Left ventricle myocardium inferior (tissue), 1 donor: ENCODE measurements at places on chromosomes 12 and 14. TPM values are rescaled to one million over a fixed set of nuclear protein-coding genes. Genes with fewer than 3 reads are reported as not detected.

GRCh38 chr12:57027011-57027804 is 10.9 kb upstream of the TAC3 start:
- H3K27ac ChIP-seq = no peak overlapping the region
- peaks cover 69% of the 10 kb centered on the region for H3K27me3 ChIP-seq
- H3K4me3 ChIP-seq = no peak overlapping the region
- DNase-seq = no peak
- H3K4me1 ChIP-seq = no peaks in the 10 kb centered on the region

- H3K4me3 ChIP-seq = no peak overlapping the region
- DNase-seq = no peak
- peaks cover 37% of the 10 kb centered on the region for H3K4me1 ChIP-seq
Measured at GRCh38 chr12:119664642-119665041, 3.3 kb upstream of the PRKAB1 start.

DNA sequence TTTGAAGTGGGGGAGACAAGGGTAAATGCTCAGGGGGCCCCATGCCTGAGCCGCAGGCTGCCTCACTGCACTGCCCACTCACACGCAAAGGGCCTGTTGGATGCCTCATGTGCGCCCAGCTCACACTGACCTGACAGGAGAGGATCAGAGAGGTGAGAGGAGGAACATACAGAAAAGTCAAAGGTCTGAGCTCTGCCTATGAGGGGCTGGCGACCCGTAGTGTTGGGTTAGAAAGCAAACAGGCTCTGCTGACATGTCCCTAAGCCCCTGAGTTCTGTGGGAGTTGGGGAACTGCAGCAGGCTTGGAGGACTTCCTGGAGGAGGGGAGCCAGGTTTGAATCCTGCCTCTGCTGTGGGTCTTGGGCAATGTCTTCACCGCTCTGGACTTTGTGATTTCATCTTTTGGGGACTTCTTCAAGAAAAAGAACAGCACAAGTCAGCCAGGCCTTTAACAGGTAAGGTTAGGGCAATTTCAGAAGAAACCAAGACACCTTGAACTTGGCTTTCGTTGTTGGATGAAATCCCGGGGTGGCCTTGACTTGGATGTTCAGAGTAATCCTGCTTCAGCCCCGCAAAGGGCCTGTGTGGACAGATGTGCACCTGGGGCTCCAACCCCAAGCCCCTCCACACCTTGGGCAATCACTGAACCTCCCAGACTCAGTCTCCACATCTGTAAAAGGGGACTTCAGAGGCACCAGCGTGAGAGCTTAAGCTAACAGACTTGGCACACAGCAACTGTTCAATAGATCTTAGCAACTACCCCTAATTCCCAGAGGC is 116.8 kb downstream of the SCARB1 start:
- H3K27me3 ChIP-seq = no peaks in the 10 kb centered on the region
- peaks cover 34% of the 10 kb centered on the region for H3K4me1 ChIP-seq
- H3K27ac ChIP-seq = peak overlapping the region; percentile 92
- no peak overlapping the region for H3K4me3 ChIP-seq

DNA sequence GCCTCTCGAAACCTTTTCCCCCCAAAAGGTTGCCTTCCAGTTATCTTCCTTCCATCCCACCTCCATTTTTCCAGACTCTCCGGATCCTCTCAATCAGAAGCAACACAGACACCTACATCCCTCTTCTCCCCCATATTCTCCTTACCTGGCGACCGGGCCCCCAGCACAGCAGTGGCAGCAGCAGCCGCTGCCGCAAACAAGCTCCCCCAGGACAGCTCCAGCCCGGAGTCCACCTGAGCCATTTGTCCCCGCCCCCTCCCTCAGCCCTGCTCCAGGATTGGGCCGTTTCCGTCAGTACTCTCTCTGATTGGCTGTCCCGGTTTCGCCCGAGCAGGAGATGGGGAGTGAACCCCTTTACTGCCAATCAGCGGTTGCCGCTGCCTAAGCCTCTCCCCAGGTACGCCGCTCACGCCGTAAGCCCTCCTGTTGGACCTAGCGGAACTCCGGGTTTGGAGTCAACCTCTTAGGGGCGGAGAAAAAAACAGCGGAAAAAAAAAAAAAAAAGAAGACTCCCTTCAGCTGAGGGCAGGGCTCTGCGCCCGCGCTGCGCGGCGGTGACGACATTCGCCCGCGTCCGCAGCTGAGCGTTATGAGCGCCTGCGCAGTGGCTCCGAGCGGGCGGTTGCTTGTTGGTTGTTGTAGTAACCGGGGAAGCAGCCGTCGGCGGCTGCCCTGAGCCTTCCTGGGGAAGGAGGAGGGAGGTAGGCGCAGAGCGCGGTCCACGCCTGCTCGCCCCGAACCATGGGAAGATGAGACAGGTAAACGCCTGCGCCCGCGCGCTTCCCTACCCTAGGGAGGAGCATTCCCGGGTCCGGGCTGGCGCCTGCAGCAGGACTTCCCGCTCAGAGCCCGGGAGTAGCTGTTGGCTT is at the start of the genes ERG28 and TTLL5:
ERG28 (minus strand) TSS at position 247 of the 869 bp plus-strand sequence. CDS start 3,374 bp downstream, outside the sequence.
TTLL5 (plus strand) TSS at position 617 of the 869 bp plus-strand sequence. CDS start 1,904 bp downstream, outside the sequence.
- H3K4me3 ChIP-seq = peak within 1 kb of the TSS; percentile 91
- peaks cover 27% of the 10 kb centered on the region for H3K4me1 ChIP-seq
- H3K27ac ChIP-seq = peak within 1 kb of the TSS; percentile 85

DNA sequence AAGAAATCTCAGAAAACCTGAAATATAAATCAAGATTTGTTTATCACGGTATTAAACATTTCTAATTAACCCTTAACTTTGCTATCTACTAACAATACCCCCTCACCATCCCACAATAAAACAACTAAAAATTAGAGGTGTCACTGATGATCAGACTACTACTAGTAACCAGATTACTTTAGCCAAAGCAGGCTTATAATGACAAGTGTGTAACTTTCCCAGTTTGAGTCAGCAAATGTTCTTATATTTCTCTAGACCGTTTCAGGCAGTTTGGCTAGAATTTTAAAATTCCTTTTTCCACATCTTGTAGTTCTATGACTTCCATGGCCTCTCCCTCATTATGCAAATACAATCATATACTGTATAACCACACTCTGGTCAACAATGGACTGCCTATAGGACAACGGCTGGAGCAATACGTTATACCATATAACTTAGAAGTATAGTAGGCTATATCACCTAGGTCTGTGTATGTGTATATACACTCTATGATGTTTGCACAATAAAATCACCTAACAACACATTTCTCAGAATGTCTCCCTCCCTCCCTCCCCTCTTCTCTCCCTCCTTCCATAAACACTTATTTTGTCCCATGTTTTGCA is 102.1 kb downstream of the DENND5B start:
- H3K27ac ChIP-seq = no peak overlapping the region
- no peaks in the 10 kb centered on the region for H3K27me3 ChIP-seq
- H3K4me3 ChIP-seq = no peak overlapping the region
- peaks cover 34% of the 10 kb centered on the region for H3K4me1 ChIP-seq

- no peaks in the 10 kb centered on the region for H3K36me3 ChIP-seq
- no peaks in the 10 kb centered on the region for H3K27me3 ChIP-seq
Measured at GRCh38 chr12:129815846-129816245, 88.0 kb downstream of the TMEM132D start.

Gene SERPINA12
- not detected for total RNA-seq

Gene NID2
- total RNA-seq = 35.2 TPM

Gene TMCC3
- 1.7 TPM for total RNA-seq

Gene SYCP3
- not detected for total RNA-seq
